ENCODE measurements at places on chromosomes 16 and 17.

DNA sequence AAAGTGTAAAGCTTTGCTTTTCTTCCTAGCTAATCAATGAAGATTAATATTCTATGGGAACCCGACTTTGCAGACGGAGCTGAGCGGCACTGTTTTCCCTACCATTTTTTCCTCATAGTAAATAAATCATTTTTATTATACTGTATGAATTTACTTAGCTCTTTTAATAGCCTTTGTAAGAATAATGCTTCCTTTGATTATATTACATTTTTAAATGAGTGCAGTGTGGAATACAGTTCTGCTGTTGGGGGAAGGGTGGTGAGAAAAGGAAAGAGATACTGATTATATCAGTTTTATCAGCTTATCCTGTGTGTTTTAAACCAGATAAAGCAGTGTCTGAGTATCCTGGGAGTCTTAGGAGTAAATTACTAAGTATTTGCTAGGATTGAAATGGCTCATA lies 221.4 kb upstream of the RBFOX1 start:
- no peak for DNase-seq

GRCh38 chr17:31318298-31318801 lies 3.1 kb downstream of the EVI2A start:
- DNase-seq: no peak

DNA sequence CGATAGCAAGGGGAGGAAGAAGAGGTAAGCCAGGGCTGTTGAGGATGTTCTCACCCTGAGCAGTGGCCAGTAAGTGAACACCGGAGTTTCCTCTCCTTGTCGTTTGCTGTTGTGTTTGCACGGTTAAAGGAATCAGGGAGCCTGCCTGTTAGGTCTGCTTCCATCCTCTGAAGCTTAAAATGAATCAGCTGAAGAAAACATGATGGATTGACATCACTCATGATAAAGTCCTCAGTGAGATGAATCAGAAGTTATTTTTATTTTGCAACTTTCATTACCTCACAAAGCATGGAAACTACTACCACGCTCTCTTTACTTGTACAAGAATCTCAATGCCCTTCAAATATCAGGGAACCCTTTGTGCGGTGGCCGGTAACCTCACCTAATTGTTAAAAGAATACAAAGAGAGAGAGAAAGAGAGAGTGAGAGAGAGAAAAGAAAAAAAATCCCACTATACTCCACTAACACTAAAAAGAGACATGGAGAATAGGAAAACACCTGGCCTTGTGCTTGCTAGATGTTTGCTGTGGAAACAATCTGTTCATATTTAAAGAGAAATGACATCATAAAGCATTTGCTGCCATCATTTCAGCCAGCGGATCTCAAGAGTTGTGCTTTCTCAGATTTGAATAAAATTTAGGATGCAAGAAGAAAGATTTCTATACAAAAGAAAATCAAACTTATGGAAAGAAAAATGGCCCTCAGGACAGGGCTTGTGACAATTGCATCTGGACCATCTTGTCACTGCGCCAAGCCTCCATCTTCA lies 441.6 kb upstream of the SALL1 start:
- DNase-seq: no peak

DNA sequence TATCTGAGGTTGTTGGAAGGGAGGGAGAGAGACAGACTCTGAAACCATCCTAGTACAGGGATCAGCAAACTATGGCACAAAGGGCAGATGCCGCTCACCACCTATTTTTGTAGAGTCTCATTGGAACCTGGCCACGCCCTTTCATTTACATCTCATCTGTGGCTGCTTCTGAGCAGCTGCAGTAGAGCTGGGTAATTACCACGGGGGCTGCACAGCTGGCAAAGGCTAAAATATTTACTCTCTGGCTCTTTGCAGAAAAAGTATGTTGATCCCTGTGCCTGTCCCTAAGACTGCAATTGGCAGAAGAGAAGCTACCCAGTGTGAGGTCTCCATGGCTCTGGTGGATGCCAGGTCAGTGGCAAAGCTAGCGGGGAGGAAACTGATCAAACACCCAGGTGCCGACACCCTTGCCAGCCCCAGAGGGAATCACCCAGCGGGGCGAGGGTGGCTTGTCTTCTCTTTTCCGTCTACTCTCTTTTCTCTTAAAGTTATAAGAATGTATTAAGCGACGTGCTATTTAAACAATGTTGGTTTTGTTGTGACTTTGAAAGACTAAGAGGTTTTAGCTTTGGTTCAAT lies 14.0 kb downstream of the CEP295NL start:
- DNase-seq: peak; percentile 52

DNA sequence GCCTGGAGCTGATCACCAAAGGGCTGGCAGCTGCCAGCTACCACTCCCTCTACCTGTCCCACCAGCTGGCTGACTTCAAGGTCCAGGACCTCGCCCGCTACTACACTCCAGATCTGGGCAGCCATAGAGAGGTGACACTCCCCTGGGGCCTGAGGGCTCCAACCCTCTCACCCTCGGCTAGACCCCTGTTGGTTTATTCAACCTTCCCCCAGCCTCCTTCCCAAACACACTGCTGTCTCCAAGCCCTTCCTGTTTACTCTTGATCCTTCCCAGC lies 18.0 kb downstream of the ALOX12B start:
- no peak for DNase-seq

- no peak for DNase-seq
Observed at GRCh38 chr16:70568601-70569237, 45.1 kb downstream of the SF3B3 start.

GRCh38 chr16:53456625-53457024 lies 22.4 kb downstream of the RBL2 start:
- DNase-seq: no peak

DNA sequence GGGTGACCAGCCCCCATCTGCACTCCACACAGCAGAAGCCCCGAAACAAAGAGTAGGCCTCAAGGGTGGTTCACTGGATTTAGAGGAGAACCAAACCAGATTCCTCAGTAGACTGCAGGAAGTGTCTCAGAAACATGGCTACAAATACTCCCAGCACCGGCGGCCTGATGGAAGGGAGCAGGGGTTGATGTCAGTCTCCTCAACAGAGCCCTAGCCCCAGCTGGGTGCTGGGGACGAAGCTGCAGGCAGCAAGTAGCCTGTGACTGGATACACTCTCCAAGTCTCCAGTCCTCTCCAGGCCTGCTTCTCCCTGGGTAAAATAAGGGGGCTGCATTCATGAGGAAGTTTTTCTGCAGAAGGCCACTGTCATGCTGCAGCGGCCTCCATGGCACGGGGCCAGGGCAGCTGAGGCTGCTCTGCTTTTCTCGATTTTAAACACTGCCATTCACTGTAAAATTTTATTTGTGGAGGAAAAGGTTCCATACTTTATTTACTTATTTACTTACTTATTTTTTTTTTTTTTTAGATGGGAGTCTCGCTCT lies 36.7 kb upstream of the SREBF1 start:
- no peak for DNase-seq

GRCh38 chr17:55350825-55351205 lies 70.8 kb downstream of the MMD start:
- no peak for DNase-seq

GRCh38 chr16:87806641-87807546 lies 41.1 kb upstream of the KLHDC4 start:
- peak; percentile 84 for DNase-seq

GRCh38 chr16:77721752-77722308 lies 484 bp upstream of the NUDT7 start:
- DNase-seq: no peak

DNA sequence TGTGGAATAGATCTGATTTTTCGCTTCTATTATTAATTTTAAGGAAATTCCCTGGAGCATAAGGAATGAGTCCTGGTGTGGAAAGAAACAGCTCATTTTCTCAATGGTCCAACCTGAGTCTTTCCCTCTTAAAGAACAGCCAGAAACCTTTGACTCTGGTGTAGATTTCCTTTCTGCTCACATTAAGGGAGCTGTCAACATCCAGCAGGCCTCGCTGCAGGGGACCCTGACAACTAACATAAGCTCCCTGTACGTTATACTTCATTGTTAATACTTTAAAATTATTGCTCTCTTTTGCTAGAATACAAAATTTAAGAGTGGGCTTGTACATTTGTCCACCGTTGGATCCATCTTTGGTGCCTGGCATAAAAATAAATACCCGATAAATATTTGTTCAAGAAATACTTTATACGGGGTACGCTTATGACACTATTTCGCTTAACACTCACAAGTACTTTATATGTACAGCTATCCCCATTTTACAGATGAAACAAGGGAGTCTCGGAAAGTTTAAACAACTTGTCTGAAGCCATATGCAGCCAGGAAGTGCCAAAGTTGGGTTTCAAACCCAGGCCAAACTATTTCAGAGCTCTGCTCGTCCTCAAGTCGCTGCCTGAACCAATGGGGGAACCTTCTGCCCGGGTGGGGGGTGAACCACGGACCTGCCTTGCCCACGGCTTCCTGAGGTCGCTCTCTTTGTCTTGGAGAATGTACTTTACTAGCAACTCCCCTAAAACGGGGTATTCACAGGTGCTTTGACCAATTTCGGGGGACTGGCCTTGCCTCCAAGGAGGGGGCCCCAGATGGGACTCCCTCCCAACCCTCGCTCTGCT lies 611 bp downstream of the SMARCE1 start:
- no peak for DNase-seq

DNA sequence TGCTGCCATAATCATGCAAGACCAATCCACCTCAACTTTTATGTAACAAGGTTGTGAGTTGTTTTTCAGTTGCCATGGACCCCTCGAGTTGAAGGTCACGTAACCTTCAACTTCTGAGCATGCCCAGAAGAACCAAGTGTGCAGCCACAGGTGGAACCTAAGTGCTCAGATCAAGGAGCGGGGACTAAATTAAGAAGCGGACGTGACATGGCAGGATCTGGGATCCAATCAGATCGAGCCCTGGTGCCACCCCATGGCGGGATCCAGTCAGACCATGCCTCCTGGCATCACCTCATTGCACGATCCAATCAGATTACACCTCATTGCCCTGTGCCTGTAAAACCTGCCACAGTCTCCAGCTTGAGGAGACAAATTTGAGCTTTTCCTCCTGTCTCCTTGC lies 204.5 kb upstream of the CDH5 start:
- no peak for DNase-seq

GRCh38 chr17:82338858-82339633 lies 5.5 kb upstream of the SECTM1 start:
- DNase-seq: no peak

GRCh38 chr16:28181515-28181914 lies 30.2 kb downstream of the XPO6 start:
- no peak for DNase-seq

- DNase-seq: no peak
Observed at GRCh38 chr17:49434821-49435670, 20.4 kb upstream of the PHB1 start.

GRCh38 chr16:89969741-89970410 lies 21.3 kb downstream of the DEF8 start:
- no peak for DNase-seq

DNA sequence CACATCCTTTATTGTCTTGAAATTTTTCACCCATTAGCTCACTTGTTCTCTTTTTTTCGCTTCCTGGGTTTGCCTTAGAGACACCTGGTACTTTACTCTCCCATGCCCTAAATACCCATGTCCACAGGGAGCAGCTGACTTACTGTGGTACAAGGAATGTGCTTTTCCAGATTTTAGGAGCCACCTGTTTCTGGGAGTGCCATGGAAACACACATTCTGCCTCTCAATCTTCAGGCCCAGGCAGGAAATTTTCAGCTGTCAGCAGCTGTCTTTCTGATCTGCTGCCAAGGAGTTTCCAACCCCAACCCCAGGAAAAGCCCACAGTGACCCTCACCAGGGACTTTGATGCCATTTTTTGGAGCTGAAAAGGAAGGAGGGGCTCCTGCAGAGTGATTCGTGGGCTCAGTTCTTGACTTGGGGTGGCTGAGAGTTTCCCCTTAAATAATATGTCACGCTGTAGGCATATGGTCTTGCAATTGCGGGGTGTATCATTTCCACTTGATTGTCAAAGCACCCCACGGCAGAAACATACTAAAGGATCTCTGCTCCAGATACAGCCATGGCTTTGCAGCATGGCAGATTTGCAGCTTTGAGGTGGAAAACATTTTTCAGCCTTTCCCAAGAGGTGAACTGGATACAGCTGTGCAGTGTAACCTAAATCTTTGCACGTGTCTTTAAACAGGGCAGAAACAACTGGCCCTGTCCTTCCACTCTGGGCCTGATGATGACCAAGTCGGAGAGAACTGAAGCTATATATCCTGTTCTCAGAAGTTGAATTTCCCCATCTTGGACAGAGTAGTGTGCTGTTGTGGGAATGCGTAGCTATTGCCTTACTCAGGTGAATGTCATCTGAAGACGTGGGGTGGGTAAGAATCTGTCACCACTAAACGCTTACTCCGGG lies 19.2 kb downstream of the RBFOX1 start:
- DNase-seq: no peak

GRCh38 chr17:67970783-67971182 lies 25.5 kb downstream of the C17orf58 start:
- DNase-seq: no peak

DNA sequence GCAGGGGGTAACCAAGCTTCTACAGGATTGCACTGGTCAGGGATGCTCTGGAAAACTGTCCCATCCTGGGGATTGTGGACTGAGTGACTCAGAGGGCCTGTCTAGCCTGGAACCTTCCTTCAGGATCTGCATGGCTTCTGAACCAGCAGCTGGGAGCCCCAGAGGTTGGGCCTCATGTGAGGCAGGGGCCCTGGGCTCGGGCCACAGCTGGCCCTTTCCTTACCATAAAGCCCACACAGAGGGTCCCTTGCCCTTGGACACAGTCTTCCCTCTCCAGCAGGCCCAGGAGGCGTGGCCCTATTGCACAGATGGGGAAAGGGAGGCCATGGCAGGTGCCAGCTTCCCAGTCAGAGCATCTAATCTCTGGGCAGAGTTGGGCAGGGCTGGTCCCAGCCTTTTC lies 30.5 kb downstream of the ADCY7 start:
- no peak for DNase-seq

- DNase-seq: no peak
Observed at GRCh38 chr17:63558441-63558840, 8.2 kb downstream of the DCAF7 start.

GRCh38 chr17:35073183-35073790 lies 9.8 kb upstream of the RFFL start:
- no peak for DNase-seq

- no peak for DNase-seq
Observed at GRCh38 chr17:28030386-28030785, 12.1 kb upstream of the NLK start.

DNA sequence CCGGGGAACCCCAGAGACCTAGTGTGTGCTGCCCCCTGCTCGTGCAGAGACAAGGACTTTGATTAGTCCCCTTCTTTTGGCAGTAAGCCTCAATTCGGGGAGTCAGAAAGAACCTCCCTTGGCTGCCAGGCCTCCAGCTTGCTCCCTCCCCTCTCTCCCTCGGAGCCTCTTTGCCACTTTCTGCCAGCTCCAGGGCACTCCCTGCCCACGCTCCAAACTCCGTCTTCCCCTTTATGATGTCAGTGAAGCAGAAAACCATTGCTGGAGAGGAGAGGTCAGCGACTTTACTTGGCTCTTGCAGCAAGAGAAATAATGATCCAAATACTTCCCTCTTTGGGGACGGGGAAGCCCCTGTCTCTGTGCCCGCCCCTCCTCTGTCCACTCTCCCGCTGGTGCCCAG lies 28.1 kb downstream of the TTYH2 start:
- DNase-seq: no peak

- no peak for DNase-seq
Observed at GRCh38 chr17:7589204-7589868, 558 bp downstream of the SOX15 start.

- no peak for DNase-seq
Observed at GRCh38 chr16:17362183-17362582, 108.6 kb downstream of the XYLT1 start.

Measured in NCI-H2081 treated with DMSO at 0.1 percent for 48 hours (cell line).